ENCODE measurements at places on chromosomes 7 and 10.

- no peak for DNase-seq
These were observed 41.1 kb downstream of the ZC3HC1 start for GRCh38 chr7:130009848-130010688.

DNA sequence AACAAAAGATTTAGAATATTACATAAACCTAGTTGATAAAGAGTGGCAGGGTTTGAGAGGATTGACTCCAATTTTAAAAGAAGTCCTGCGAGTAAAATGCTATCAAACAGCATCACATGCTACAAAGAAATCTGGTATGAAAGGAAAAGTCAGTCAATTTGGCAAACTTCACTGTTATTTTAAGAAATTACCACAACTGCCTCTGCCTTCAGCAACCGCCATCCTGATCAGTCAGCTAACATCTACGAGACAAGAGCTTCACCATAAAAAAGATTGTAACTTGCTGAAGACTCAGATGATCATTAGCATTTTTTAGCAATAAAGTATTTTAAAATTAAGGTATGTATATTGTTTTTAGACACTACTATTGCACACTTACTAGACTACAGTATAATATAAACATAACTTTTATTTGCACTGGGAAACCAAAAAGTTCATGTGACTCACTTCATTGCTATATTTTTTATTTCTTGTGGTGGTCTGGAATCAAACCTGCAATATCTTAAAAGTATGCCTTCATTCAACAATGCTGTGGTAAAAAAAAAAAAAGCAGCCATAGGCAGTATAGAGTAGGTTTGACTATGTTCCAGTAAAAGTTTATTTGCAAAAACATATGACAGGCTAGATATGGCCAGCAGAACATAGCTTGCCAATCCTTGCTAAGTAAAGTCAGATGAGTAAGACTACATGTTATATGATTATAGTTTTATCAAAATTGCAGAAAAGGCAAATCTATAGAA, 74.4 kb downstream of the GLCCI1 start:
- no peak for DNase-seq

DNA sequence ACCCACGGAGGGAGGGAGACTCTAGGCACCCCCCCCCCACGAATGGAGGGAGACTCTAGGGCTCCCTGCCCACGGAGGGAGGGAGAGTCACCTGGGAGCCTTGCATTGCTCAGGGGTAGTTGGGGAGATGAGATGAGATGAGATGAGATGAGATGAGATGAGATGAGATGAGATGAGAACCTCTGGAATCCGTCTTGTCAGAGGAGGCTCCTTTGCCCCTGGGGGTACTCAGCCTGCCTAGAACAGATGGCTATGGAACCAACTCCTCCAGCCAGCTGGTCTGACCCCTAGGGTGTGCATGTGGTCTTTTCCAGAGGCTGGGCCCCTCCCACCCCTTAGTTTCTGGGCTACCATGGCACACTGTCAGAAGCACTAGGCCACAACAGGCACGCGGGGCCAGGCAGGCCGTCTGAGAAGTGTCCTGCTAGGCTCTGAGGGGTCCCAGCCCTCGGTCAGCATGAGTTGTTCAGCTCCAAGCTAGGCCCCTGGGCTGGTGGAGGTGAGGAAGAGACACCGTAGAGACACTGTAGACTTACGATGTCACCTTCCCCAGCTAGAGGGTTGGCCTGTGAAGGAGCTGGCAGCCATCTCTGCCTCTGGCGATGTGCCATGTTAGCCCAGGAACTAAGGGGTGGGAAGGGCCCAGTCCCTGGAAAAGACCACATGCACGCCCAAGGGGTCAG, 8.8 kb downstream of the TSPAN15 start:
- DNase-seq = peak; percentile 27

DNA sequence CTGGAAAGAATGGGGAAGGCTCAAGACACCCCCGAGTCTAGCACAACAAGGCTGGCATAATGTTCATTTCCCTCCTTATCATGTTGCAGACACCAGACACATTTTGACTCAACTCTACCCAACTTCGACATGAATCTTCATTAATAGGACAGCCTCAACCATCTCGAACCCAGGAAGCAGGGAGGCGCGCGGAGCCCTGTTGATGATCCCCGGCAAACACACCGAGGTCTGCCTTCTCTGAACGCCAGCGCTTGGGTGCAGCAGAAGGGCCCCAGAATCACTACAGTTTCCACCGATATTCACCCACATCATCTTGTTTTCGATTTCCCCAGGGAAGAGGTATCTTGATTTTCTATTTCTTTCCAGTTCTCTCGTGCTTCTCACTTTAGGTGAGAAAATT, 563.6 kb downstream of the TCERG1L start:
- DNase-seq = no peak

DNA sequence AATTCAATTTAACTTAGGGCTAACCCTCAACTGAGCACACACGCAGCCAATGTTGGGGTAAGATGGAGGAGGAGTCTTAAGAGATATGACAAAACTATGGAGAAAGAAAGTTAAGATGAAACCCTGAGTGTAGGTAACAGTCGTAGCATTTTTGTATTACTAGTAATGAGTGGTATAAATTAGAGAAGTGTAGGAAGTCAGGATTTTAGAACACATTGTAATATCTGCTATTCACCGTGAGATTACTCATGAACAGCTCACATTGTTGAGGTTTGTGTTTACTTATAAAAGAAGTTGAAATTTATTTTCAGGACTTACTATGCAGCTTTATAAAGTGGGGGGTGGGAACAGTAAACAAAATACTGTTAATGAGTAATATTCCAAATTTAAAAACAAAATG, 107.2 kb downstream of the ARHGAP21 start:
- no peak for DNase-seq

DNA sequence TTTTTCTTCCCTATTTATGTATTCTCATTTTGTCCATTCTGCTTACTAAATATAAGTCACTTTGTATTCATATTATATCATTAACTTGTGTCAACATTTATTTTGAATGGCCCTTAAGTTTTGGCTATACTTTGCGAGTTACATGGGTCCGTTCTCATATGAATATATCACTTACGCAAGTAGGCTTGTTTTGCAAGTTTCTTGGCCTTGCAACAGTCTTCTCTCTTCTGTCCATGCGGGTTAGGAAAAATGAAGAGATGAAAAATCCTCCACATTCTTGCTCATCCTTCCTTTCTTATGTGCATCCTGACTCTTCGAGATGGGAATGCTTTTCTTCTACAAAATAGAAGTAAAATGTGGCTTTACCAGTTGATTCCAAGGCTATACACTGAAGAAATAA, 82.8 kb downstream of the GPR158 start:
- DNase-seq = no peak

DNA sequence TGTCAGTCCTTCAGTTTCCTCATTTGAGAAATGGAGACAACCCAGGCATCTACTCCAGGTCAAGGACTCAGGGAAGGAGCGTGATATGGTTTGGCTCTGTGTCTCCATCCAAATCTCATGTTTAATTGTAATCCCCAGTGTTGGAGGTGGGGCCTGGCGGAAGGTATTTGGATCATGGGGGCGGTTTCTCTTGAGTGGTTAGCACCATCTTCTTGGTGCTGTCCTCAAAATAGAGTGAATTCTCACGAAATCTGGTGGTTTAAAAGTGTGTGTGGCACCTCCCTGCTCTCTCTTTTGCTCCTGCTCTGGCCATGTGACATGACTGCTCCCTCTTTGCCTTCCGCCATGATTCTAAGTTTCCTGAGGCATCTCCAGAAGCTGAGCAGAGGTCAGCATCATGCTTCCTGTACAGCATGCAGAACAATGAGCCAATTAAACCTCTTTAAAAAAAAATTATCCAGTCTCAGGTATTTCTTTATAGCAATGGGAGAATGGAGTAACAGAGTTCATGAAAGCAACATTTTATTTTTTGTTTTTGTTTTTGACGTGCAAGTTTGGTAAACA, 30.0 kb downstream of the ARHGAP22 start:
- no peak for DNase-seq

GRCh38 chr10:13984647-13985155, 346.0 kb downstream of the FRMD4A start:
- no peak for DNase-seq

- no peak for DNase-seq
These were observed 31.1 kb downstream of the NRBF2 start for GRCh38 chr10:63164166-63164623.

- no peak for DNase-seq
These were observed 32.5 kb upstream of the BMPER start for GRCh38 chr7:33872870-33873269.

DNA sequence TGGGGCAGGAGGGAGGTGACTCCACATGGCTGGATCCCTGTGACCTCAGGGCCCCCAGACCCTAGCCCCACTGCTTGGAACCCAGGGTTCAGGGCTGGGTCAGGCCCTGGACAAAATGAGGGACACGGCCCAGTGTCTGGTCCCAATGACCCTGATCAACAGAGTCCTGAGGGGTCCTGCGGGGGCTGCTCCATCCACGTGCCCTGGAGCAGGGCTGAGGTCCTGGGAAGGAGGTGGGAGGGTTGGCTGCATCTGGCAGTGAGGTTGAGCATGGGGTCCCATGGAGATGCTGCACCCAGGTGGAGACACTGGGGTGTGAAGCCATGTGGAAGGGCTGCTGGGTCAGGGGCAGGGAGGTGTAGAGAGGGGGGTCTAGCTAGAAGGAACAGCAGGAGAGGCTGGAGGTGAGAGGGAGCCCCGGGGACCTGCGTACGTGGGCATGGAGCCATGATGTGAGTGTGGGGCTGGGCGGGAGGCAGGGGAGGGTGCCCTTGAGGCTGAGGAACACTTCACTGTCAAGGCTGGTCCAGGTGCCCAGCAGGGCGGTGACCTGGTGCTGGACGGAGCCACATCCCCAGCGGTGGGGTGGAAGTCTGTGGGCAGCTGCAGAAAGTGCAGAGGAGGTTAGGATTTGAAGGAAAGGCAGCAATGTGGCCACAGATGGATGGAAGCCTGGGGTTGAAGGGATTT, 604 bp downstream of the SCART1 start:
- DNase-seq = no peak

DNA sequence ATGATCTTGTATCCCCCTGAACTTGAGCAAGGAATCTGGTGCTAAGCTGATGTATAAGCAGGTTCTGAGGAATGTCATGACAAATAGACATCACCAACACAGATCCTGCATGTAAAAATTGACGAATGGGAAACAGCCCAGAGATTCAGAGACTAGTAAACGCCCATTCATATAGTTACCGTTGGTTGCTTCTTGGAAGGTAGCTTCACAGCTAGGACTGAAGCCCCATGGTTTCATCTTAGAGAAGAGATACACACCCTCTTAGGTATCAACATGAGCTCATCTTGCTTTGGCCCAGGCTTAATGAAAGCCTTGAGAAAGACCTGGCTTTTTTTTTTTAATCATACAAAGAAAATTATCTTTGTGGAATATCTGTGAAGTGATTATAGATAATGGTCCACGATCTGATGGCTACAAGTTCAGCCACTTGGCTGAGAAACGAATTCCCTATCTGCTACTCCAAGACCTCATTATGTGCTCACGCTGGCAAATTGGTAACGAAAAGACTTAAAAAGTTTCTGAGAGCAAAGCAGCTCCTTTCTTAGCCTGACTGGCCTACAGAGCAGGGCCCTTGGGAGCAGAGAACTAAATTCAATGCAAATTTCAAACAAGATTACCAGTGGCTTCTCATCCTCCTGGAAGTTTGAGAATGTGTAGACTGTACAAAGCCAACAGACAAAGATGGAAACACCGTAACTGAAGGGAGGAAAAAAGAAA, 181.1 kb downstream of the NRP1 start:
- DNase-seq = no peak

DNA sequence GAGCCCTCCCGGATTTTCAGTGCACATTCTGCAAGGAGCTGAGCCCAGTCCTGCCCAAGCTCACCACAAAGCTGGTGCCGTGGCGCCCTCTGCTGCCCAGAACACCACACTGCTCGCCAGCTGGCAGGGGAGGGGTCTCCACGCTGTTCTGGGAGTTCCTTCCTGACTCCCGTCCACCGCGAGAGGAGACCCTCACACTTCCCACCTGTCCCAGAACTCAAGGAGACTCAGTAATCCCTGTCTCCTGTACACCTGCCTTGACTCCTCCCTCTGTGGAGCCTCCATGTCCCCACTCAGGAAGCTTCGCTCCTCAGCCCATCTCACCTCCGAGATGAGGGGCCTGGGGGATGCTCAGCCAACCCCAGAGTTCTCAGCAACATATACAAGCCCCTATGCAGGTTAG, 11.3 kb downstream of the C10orf105 start:
- DNase-seq = peak; percentile 83

- no peak for DNase-seq
These were observed 26.0 kb downstream of the PPP1R9A start for GRCh38 chr7:94933256-94933990.

- no peak for DNase-seq
These were observed 66.2 kb downstream of the SORCS1 start for GRCh38 chr10:107098326-107098725.

DNA sequence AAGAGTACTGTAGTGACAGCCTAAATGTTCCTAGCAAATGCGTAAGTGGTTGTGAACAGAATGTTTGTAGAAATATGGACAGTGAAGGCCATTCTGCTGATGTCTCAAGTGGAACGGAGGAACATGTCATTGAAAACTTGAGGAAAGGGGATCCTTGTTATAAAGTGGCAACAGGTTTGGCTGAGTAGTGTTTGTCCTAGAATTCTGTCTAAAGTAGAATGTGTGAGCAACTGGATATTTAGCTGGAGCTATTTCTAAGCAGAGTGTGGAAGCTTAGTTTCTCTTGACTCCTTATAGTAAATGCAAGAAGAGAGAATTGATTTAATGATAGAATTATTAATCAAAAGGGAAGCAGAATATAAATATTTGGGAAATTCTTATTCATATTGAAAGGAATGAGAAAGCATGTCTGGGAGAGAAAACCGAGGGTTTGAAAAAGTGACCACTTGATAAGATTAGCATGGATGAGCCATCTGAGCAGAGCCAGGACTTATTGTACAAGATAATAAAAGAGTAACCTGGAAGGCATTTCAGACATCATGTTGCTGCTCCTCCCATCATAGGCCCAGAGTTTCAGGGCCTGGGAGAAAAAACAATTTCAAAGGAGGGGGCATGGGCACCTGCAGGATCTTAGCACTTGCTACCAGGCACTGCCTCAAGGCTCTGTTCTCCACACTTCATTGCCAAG, 276.1 kb downstream of the BMPER start:
- no peak for DNase-seq

DNA sequence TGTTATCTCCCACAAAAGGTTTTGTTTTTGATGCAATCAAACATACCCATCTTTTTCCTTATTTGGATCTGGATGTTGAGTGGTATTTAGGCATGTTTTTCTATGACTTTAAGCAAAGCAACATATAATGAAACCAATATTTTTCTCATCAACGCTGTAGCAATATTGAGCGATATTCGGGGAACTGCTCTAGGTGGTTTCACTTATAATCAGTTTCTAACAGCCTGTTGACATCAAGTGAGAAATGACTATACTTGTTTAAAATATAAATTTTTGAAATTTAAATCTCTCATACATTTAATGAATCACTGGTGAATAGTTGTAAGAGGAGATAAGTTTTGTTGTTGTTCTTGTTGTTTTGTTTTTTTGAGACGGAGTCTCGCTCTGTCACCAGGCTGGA, 52.8 kb upstream of the CCAR1 start:
- no peak for DNase-seq

DNA sequence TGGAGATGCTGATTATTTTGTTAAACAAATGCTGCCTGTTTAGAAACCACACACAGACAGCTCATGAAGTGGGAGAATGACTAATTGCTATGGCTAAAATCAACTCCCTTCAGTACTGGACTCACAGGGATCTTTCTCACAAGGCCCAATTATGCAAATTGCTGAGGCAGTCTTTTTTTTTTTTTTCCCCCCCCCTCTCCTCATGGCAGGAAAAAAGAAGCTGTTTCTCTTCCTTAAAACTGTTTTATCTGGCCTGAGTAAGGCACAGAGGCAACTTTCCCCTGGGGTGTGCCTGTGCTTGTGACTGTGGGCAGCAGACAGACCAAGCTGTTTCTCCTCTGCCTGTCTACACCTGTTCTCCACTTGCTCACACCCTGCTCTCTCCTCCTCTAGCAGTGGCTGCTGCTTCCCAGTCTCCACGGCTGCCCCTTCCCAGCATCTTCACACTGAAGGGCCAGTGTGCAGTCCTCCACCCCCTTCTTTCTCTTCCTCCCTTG, 65.4 kb upstream of the STEAP1B start:
- DNase-seq = no peak
